ENCODE measurements at places on chromosomes 12 and 14. TPM values are rescaled to one million over a fixed set of nuclear protein-coding genes. Genes with fewer than 3 reads are reported as not detected.

GRCh38 chr12:76790564-76791552 is 26.9 kb downstream of the ZDHHC17 start:
- H3K4me3 ChIP-seq, result no peak overlapping the region
- H3K27ac ChIP-seq, result no peak overlapping the region
- H3K4me1 ChIP-seq, result peaks cover 4% of the 10 kb centered on the region
- DNase-seq, result no peak
- H3K36me3 ChIP-seq, result peaks cover 3% of the 10 kb centered on the region
- no peaks in the 10 kb centered on the region for H3K27me3 ChIP-seq

- DNase-seq, result no peak
- no peak overlapping the region for H3K4me3 ChIP-seq
- peaks cover 3% of the 10 kb centered on the region for H3K36me3 ChIP-seq
- peaks cover 48% of the 10 kb centered on the region for H3K4me1 ChIP-seq
Measured at GRCh38 chr14:76950055-76951020, 78.2 kb downstream of the IRF2BPL start.

DNA sequence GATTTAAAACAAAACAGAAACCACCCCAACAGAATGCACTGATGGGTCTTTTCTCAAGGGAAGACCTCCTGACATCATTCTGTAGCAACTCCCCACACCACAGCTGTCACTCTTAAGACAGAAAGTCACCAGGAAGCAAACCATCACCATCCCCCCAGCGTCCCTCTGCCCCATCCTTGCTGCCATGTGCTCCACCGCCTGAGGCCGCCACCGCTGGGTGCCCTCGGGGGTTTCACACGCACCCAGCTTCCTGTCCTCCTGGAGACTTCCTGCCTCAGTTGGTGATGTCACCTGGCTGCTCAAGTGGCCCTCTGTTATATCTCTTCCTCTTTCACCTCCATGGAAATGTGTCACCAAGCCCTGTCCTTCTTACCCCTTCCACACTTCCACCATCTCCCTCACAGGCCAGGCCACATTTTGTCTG is 71.4 kb upstream of the GPR68 start:
- H3K27me3 ChIP-seq, result no peaks in the 10 kb centered on the region
- H3K36me3 ChIP-seq, result peaks cover 56% of the 10 kb centered on the region
- H3K27ac ChIP-seq, result peak overlapping the region; percentile 95

The DYRK2 gene
- total RNA-seq, result 108 TPM

DNA sequence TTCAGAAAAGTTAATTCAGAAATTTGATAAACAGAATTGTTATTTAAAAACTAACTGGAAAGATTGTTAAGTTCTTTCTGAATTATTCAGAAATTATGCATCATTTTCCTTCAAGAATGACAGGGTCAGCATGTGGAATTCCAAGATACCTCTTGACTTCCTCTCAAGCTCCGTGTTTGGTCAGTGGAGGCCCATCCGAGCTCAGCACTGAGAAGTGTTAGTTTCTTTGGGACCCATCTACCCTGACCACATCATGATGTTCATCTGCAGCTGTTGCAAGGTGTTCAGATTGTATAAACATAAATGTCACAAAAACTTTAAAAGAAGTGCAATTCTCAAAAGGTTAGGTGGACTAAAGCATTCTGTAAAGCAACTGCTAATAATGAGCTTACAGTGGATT is 33.7 kb downstream of the MDM2 start:
- no peak for DNase-seq
- H3K27ac ChIP-seq, result no peak overlapping the region
- H3K4me3 ChIP-seq, result no peak overlapping the region
- peaks cover 32% of the 10 kb centered on the region for H3K36me3 ChIP-seq

DNA sequence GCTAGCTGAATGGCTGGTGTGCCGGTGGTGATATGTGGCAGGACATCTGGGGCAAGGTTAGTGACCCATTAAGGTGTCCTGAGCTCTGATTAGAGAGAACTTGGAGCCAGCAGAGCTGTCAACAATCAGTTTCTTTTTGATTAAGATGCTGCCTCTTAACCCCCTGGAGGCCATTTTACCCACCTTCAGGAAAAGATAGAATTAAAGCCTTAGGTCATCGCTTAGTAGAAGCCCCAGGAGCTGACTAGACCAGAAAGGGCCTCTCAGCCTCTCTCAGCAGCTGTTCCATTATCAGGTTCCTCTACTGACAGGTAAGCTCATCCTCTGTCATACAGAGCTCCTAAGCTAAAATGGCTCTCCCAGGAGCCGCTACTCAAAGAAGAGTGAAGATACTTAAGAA is 339.0 kb downstream of the FUT8 start:
- peaks cover 3% of the 10 kb centered on the region for H3K4me1 ChIP-seq
- H3K27ac ChIP-seq, result no peak overlapping the region
- peaks cover 10% of the 10 kb centered on the region for H3K36me3 ChIP-seq
- no peak overlapping the region for H3K4me3 ChIP-seq
- H3K27me3 ChIP-seq, result no peaks in the 10 kb centered on the region
- DNase-seq, result no peak

- H3K4me1 ChIP-seq, result peaks cover 13% of the 10 kb centered on the region
- H3K4me3 ChIP-seq, result no peak overlapping the region
- H3K27me3 ChIP-seq, result peaks cover 48% of the 10 kb centered on the region
Measured at GRCh38 chr14:105409364-105409763, 10.3 kb upstream of the MTA1 start.

The SIRT4 gene
- 2.6 TPM for total RNA-seq

DNA sequence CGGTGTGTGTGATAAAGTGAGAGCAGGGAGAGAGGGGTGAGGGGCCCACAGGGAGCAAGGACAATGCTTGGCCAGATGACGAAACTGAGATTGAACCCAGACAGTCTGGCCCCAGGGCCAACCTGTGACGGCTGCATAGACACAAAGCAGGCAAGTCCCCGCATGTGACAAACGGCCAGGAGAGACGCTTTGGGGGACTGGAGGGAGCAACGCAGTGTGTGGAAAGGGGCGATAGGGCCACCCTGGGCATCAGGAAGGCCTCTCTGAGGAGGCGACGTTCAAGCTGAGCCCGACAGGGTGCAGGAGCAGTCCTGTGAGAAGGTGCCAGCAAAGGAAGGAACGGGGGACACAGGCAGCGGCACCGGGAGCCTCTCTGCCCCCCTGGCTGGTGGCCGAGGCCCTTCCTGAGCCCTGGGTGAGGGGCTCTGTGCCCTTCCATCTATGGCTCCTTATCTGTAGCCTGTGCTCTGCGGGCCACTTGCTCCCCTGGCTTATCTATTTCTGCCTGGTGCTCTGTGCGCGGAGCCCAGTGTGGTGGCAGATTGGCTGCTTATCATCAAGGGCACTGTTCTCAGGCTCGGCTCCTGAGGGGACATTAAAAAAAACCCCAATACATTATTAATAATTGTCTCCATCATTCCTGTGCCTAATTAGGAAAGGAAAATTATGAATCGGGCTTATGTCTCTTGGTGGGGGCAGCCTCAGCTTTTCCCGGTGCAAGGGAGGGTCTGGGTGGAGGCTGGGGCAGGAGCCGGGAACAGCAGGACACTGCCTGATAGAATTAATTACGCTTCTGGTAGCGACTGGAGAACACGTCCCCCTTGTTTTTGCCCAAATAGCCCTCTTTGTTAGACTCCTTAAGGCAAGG is 39.8 kb downstream of the PRIMA1 start:
- H3K36me3 ChIP-seq, result no peaks in the 10 kb centered on the region
- no peak overlapping the region for H3K27ac ChIP-seq
- no peaks in the 10 kb centered on the region for H3K4me1 ChIP-seq
- no peaks in the 10 kb centered on the region for H3K27me3 ChIP-seq
- no peak overlapping the region for H3K4me3 ChIP-seq
- DNase-seq, result no peak

GRCh38 chr12:42473130-42473529 is 116.4 kb downstream of the PRICKLE1 start:
- no peaks in the 10 kb centered on the region for H3K36me3 ChIP-seq
- DNase-seq, result no peak
- H3K27me3 ChIP-seq, result peaks cover 5% of the 10 kb centered on the region
- peaks cover 16% of the 10 kb centered on the region for H3K4me1 ChIP-seq
- no peak overlapping the region for H3K27ac ChIP-seq

- H3K36me3 ChIP-seq, result no peaks in the 10 kb centered on the region
- peaks cover 5% of the 10 kb centered on the region for H3K27me3 ChIP-seq
- no peak for DNase-seq
- no peaks in the 10 kb centered on the region for H3K4me1 ChIP-seq
Measured at GRCh38 chr12:27865421-27865820, 85.4 kb upstream of the MANSC4 start.

GRCh38 chr12:19412844-19413243 is 26.4 kb upstream of the AEBP2 start:
- H3K27ac ChIP-seq, result no peak overlapping the region
- H3K4me1 ChIP-seq, result peaks cover 9% of the 10 kb centered on the region
- no peaks in the 10 kb centered on the region for H3K27me3 ChIP-seq

The RASSF9 gene
- not detected for total RNA-seq

DNA sequence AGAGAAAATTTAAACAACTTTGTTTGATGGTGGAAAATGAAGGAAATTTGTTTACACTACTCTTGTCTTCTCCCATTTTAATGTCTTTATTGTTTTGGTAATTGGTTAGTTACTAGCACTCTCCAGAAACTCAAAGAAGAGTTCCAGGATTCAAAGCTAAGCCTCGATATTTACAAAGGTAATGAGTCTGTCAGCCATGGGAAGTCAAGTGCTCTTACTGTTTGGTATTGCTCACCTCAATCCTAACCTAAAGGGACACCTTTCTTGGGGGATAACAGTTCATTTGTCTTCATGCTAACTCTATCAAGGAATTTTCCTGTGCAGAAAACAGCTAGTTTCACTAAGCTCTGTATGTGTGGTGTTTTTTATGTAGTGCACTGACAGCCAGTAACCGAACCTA is 222.9 kb upstream of the LMO3 start:
- no peaks in the 10 kb centered on the region for H3K36me3 ChIP-seq
- H3K4me1 ChIP-seq, result no peaks in the 10 kb centered on the region
- DNase-seq, result no peak
- no peak overlapping the region for H3K27ac ChIP-seq
- H3K27me3 ChIP-seq, result no peaks in the 10 kb centered on the region

The SUPT16H gene
- 119 TPM for total RNA-seq

DNA sequence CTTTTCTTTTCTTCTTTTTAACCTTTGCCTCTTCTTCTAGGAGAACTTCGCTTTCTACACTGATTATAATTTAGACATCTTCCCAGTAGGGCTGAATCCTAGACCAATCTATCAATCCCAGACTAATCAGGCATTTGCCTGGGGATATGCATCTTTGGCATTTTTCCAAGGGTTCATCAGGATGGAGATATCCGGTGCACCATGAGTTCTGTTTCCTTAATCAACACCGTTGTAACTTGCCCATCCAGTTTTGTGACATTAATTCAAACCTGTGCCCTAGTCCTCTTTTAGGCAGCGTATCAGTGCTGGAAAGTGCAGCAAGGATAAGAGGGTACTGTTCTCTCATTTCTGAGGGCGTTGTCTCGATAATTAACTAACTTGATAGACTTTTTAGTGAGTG is 617 bp upstream of the MGP start:
- no peak overlapping the region for H3K4me3 ChIP-seq
- H3K36me3 ChIP-seq, result peaks cover 5% of the 10 kb centered on the region
- H3K4me1 ChIP-seq, result peaks cover 11% of the 10 kb centered on the region
- DNase-seq, result no peak
- no peak overlapping the region for H3K27ac ChIP-seq
- peaks cover 12% of the 10 kb centered on the region for H3K27me3 ChIP-seq

- H3K36me3 ChIP-seq, result peaks cover 3% of the 10 kb centered on the region
- H3K27me3 ChIP-seq, result no peaks in the 10 kb centered on the region
- peaks cover 8% of the 10 kb centered on the region for H3K4me1 ChIP-seq
- peak overlapping the region; percentile 11 for H3K4me3 ChIP-seq
Measured at GRCh38 chr12:89927226-89927698, 218.6 kb upstream of the ATP2B1 start.

GRCh38 chr14:23696701-23697239 is 60.6 kb downstream of the DHRS2 start:
- no peak for DNase-seq
- H3K36me3 ChIP-seq, result no peaks in the 10 kb centered on the region
- peaks cover 2% of the 10 kb centered on the region for H3K4me1 ChIP-seq
- H3K27me3 ChIP-seq, result peaks cover 31% of the 10 kb centered on the region
- H3K4me3 ChIP-seq, result no peak overlapping the region

DNA sequence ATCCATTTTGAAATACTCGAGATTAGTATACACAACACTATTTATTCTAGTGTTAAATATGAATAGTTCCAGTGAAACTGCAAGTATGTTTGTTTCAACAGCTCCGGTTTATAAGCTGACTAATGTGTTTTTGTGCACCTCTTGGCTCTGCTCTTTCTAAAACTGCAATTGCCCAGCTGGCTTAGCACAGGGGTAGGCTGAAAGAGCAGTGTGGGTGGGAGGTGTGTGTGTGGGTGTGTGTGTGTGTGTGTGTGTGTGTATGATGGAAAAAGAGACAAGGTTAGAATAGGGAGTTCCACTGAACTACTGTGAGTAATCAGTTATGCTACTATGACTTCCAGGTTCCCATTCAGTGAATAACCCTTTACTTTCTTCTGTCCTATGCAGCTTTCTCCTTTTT is 37.8 kb upstream of the DDHD1 start:
- H3K27ac ChIP-seq, result no peak overlapping the region
- no peak overlapping the region for H3K4me3 ChIP-seq
- H3K4me1 ChIP-seq, result peaks cover 1% of the 10 kb centered on the region
- no peaks in the 10 kb centered on the region for H3K27me3 ChIP-seq
- peaks cover 10% of the 10 kb centered on the region for H3K36me3 ChIP-seq

DNA sequence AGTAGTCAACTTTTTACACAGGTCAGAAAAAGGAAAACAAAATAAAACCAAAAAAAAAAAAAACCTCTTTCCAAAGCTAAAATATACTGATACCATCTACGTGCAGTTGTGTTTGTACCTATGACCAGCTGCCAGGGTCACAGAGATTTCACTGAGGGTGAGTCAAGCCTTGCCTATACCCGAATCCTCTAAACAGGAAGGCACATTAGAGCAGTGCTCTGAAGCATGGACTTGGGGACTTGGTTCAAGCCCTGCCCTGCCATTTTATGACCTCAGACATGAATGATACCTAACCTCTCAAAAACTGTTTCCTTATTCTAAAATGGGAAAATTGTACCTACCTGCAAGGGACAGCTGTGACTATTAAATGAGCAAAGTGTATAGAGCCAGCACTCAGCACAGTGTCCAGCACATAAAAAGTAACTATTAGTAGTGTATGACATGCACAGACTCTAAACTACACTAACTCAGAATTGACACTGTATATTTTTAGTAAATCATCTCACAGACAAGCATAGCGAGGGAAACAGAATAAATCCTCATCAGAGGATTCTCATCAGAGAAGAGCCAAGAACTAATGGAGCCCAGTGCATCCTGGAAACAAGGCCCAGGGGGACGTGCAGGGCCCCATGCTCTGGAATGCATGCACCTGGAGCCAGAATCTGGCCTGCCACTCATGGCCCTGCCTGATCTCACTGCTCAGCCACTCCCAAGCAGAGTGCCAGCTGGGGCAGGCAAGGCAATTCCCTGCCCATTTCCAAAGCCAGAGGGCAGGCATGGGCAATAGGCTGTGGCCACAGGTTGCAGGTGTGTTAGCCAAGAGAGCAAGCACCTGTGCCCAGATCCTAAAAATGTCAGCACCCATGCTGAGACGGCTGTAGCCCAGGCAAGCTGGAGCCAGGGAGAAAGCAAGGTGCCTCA is 57.0 kb downstream of the NT5DC3 start:
- H3K27me3 ChIP-seq, result no peaks in the 10 kb centered on the region
- H3K36me3 ChIP-seq, result peaks cover 3% of the 10 kb centered on the region
- DNase-seq, result no peak

Measured in activated naive CD8-positive, alpha-beta T cell treated with anti-CD3 and anti-CD28 coated beads, Interleukin-2, amount 10 ng/mL, durations not matched to agents 7 days and 5 days (primary cell).